Stimulated activated CD4-positive, alpha-beta T cell treated with anti-CD3 and anti-CD28 coated beads, TNF-alpha, amount 100 ng/mL, for 1 hour (primary cell): ENCODE measurements at places on chromosomes 7 and 10.

- no peak for DNase-seq
These were observed 1.7 kb upstream of the SPACDR start for GRCh38 chr7:100465702-100466311.

- no peak for DNase-seq
These were observed 39.8 kb upstream of the TRIM8 start for GRCh38 chr10:102604439-102604841.

- no peak for DNase-seq
These were observed 50.6 kb upstream of the ZC3HAV1 start for GRCh38 chr7:139159900-139160675.

DNA sequence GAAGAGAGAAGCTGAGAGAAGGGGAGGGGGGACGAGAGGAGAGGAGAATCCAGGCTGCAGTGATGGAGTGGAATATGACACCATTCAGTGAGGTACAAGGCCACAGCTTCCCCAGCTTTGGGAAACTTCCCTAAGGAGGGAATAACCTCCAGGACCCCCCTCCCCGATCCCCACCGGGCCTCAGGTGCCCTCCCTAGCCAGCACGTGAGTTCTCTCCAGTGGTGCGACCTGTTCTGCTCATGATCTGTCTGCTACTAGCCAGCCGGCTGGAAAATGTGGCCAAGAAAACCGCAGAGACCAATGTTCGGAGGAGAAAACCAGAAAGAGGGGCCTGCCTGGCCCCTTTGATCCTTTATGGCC, 39.9 kb upstream of the AGK start:
- DNase-seq = no peak

DNA sequence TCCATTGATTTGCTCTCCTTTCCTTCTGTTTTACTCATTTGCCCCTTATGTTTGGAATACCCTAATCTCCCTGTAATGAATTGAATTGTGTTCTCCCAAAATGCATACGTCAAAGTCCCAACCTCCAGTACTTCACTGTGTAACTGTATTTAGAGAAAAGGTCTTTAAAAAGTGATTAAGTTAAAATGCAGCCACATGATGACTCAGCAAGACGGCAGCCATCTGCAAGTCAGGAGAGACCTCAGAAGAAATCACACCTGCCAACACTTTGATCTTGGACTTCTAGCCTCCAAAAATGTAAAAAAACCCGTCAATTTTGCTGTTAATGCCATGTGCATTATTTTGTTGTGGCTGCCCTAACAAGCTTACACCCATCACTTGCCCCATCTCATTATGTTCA, 85.3 kb upstream of the PCLO start:
- DNase-seq = no peak

GRCh38 chr10:97229322-97230015, 43.7 kb upstream of the SLIT1 start:
- DNase-seq = no peak

- no peak for DNase-seq
These were observed 152.0 kb downstream of the CCDC3 start for GRCh38 chr10:12849319-12850181.

DNA sequence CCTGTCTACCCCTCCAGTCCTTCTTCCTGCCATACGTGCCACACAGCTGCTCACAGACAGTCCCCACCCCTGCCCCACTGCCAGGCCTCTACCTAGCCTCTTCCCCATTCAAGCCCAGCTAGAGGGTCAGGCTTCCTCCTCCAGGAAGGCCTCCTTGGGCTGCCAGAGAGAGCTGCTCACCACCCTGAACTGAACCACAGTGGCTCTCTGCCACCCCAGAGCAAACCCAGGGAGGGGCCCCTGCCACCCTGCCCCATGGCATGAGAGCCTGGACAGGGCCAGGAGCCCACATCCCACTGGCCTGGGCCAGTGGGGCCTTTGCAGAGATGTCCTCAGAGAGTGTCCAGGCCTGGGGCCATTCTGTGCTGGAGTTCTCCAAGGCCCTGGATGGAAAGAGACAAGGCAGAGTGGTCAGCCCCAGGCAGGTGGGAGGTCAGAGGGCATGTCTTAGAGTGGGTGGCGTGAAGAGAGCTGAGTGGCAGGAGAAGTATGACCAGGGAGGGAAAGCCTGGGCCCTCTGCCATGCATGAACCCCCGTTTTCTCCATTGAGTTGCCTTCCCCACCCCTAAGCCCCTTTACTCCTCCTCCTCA, 40.4 kb downstream of the TMEM270 start:
- DNase-seq = no peak

DNA sequence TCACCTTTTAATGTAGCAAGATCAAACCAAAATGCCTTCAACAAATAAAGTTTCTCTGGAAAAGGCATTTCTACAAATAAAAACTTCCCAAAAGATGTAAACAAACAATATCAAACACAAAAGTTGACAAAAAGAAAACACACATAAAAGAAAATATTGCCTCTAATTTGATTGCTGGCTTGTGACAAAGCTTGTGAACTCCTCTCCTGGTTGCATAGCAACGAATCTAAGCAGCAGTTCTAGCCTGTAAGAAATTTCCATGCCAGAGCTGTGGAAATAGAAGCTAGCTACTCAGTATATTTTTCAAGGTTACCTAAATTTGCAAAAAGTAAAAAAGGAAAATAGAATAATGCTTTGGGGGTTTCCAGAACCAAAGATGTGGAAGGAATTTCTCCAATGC, 173.9 kb upstream of the CDK1 start:
- no peak for DNase-seq

DNA sequence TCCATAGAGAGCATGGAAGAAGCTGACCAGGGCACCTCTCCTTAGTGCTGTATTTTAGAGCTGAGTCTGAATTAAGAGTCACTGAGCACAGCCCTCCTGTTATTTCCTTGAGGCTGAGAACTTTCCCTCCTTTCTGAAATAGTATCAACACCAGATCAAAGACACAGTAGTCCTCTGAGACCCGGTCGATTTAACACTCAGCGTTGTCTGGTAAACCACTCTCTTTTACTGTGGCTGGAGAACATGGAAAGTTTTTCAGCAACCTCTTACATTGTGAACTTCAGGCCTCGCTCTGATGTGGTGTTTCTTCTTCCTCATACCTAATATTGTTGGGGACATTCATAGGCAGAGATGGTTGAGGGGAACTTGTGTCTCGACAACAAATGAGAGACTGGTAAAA, 202.0 kb upstream of the MTPN start:
- no peak for DNase-seq

DNA sequence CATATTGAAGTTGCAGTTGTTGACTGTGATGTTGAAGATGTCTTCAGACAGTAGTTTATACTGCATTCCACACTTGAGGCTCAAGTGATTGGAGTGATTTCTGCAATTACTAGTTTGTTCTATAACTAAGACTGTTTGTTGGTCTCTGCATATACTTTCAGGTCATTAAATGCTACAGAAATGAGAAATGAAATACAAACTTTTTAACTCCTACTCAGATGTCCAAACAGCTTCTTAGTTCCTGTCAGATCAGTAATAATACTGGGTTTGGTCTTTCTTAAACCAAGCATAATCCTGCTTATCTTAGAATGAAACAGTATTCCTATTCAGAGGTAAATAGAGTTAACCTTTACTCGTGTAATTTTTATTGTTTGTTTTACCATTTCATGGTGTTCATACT, 115.9 kb downstream of the CCNY start:
- DNase-seq = no peak

GRCh38 chr7:71120096-71120495, 11.8 kb upstream of the GALNT17 start:
- no peak for DNase-seq

DNA sequence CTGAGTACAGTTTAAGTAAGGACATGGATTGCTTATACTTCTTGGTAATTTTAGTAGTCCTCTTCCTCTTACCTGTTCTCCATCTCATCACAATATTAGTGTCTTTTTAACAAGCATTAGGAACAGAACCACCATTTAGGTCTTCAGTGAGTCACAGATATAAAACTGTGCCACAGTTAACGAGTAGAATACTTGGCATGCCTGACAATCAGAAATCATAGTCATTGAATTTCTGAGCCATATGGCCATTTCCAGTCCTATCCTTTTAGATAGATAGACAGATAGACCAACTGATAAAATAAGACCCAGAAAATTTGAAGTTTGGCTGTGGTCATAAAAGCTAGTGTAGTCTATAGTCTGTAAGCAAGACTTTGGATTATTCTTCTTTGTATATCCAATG, 71.1 kb downstream of the GBF1 start:
- no peak for DNase-seq

DNA sequence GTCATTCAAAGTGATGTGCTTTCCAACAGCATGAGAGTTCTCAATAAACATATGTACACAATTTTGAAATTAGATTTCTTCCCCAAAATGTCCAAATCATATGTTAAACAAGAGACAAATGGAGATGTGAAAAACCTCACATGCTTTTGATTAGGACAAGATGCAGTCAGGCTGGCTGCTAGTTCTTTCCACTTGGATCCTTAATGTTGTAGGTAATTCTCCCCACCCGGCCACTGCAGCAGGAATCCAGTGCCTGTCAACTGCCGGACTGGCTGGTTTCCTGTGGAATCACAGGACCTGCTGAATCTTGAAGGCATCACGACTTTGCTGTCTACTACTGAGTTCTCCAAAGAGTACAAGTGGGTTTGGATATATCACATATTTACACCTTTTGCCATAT, 138.6 kb upstream of the AKR1E2 start:
- no peak for DNase-seq

GRCh38 chr10:28940158-28940888, 263.0 kb downstream of the BAMBI start:
- DNase-seq = no peak

GRCh38 chr7:112105584-112106530, 100.3 kb downstream of the DOCK4 start:
- no peak for DNase-seq

GRCh38 chr7:117756586-117757085, 116.6 kb downstream of the CTTNBP2 start:
- no peak for DNase-seq

- no peak for DNase-seq
These were observed 95.7 kb downstream of the EMX2 start for GRCh38 chr10:117638200-117638599.

GRCh38 chr7:136523571-136523970, 344.9 kb upstream of the CHRM2 start:
- no peak for DNase-seq

DNA sequence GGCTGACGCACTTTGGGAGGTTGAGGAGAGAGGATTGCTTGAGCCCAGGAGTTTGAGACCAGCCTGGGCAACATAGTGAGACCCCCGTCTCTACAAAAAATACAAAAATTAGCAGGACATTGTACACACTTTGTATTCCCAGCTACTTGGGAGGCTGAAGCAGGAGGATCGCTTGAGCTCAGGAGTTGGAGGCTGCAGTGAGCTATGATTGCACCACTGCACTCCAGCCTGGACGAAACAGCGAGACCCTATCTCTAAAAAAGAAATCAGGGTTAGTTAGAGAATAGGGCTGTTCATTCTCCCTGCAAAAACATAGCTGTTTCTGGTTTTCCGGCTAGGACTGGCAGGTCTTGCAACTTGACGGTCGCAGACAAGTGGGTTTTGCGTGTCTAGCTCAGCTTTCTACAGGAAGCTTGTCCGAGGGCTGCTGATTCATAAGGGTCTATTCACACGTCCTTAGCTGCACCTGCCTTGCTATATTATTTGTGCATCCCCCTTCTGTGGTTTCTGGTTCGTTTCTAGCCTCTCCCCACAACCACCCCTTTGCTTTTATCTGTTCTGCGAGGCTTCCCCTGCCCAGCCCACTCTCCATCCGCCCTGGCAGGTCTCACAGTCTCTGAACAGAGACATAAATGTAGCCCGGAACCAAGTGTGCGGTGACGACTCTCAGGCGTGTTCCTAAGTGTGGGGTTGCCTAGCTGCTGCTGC, 10.7 kb downstream of the AMZ1 start:
- DNase-seq = no peak

GRCh38 chr10:76026905-76027304, 595.5 kb downstream of the LRMDA start:
- DNase-seq = no peak

DNA sequence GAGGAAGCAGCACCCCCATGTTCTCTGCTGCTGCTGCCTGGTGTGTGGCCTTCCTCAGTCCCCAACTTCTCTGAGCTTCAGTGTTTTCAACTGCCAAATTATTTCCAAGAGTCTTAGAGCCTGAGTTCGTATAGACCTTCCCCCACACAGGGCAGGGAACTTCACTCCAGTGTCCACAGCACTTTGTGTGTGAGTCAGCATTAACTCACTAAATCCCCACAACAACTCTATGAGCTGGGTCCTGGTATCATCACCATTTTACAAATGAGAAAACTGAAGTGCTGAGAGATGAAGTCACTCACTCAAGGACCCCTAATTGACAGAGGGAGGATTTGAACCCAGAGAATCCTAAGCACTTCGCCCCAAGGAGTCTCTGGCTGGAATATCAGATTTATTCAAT, 48.3 kb downstream of the ADCYAP1R1 start:
- no peak for DNase-seq

DNA sequence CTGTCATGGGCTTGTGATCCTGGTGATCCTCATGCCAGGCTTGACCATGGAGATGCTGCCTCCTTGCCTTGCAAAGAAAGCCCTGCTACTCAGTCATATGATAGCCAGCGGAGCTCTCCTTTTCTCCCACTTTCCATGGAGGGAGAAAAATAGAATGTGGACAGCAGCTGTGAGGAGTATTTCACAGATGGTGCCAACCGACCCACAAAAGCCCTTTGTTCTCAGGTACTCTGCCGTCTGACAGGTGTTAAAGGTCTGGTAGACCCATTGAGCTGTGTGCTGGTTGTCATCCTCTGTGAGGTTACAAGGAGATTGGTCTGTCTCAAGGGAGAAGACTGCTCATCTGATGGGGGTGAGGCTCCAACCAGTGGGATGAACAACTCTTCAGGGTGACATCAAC, 29.5 kb upstream of the COBL start:
- DNase-seq = no peak

DNA sequence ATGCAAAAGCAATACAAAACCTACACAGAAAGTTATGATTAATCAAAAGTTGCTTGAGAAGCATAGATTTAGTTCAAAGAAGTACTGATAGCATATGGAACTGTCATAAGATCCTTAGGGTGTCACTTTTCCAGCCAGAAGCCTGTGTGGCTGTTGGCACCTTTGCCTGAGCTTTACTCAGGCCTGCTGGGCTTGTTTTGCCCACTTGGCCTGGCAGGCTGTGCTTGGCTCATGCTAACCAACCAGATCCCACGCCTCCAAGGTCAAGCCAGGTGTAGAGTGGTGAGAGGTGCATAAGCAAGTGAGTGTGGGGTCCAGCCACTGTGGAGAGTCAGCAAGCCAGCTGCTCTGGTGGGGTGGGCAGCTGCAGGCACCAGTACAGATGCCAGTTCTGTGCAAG, 12.0 kb upstream of the LIPA start:
- DNase-seq = no peak

- no peak for DNase-seq
These were observed 282.3 kb downstream of the SEMA3D start for GRCh38 chr7:84904561-84904960.

- DNase-seq = no peak
These were observed 24.9 kb upstream of the CHST3 start for GRCh38 chr10:71939304-71939703.
